Stimulated activated CD8-positive, alpha-beta memory T cell treated with anti-CD3 and anti-CD28 coated beads, Interleukin-7, amount 100 ng/mL, for 1 hour (primary cell): ENCODE measurements at places on chromosomes 3 and 15.

GRCh38 chr15:66566963-66567531 lies 1.2 kb upstream of the LCTL start:
- no peak for DNase-seq

GRCh38 chr3:35745802-35746484 lies 106.6 kb downstream of the ARPP21 start:
- no peak for DNase-seq

DNA sequence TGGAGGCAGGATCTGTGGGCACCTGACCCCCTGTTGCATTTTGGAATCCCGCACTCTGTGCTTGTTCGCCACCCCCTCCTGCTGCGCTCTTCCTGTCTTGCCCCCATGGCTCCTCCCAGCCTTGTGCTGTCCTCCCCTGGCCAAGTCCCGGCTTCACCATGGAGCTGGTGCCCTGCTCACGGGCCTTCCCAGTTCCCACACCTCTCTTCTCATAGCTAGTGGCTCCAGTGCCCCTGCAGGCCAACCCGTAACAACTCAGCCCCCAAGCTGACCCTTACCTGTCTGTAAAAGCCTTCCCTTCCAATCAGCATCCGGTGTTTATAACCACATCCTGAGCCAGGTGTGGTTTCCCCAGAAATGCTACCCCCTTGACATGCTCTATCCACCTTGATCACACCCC lies 407.7 kb upstream of the C2CD4B start:
- no peak for DNase-seq

GRCh38 chr3:63857311-63857710 lies 6.3 kb downstream of the THOC7 start:
- DNase-seq: no peak

- DNase-seq: no peak
Observed at GRCh38 chr3:10983219-10983916, 9.2 kb upstream of the SLC6A1 start.

DNA sequence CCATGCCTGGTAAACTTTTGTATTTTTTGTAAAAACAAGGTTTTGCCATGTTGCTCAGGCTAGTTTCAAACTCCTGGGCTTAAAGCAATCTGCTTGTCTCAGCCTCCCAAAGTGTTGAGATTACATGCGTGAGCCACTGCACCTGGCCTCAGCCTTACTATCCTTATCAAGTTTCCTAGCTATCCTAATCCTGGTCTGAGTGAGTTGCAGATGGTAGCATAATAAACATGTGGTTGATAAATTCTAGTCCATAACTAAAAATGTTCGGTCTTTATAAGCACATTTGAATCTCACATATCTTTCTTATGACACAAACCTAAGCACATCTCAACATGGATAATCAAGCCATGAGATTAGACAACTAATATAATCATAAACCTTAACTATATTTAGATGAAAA lies 18.5 kb downstream of the NPHP3 start:
- no peak for DNase-seq

GRCh38 chr3:54909191-54909590 lies 18.7 kb downstream of the LRTM1 start:
- DNase-seq: no peak

- no peak for DNase-seq
Observed at GRCh38 chr15:40565333-40566238, 744 bp upstream of the CCDC32 start.

GRCh38 chr3:159857840-159858239 lies 130.8 kb upstream of the IL12A start:
- DNase-seq: no peak

DNA sequence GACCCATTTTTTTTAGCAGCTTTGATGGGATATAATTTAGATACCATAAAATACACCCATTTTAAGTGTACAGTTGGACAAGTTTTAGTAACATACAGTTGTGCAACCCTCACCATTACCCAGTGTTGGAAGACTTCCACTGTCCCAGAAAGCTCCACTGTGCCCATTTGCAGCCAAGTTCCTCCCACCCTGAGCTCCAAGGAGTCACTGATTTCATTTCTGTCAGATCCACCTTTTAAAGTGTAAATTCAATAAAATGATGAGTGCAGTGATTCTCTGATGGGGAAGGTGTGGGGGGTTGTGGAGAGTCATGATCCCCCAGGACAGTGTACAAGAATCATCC lies 93.2 kb upstream of the IGF1R start:
- no peak for DNase-seq

GRCh38 chr3:23663246-23663645 lies 142.5 kb upstream of the UBE2E1 start:
- DNase-seq: no peak

GRCh38 chr15:89016549-89017041 lies 71.7 kb upstream of the ABHD2 start:
- no peak for DNase-seq

DNA sequence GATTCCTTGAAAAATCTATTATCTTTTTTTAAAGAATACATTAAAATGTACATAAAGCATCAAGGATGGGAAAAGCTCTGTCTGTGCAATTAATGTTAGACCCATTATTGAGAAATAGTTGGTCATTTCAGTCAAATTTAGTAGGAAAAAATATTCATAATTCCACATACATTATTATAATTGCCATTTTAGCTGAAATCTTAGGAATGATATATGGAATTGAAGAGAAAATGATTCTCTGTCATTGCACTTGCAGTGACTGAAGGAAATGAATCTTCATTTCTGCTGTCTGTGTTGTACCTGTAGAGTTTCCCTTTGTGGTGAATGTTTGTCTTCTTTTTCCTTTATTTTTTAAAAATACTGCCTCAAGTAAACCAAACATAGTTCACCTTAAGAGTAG lies 473.9 kb downstream of the C3orf38 start:
- DNase-seq: no peak

GRCh38 chr15:23395030-23395692 lies 40.6 kb downstream of the GOLGA8S start:
- no peak for DNase-seq

- DNase-seq: no peak
Observed at GRCh38 chr3:69941439-69942176, 57.9 kb upstream of the SAMMSON start.

DNA sequence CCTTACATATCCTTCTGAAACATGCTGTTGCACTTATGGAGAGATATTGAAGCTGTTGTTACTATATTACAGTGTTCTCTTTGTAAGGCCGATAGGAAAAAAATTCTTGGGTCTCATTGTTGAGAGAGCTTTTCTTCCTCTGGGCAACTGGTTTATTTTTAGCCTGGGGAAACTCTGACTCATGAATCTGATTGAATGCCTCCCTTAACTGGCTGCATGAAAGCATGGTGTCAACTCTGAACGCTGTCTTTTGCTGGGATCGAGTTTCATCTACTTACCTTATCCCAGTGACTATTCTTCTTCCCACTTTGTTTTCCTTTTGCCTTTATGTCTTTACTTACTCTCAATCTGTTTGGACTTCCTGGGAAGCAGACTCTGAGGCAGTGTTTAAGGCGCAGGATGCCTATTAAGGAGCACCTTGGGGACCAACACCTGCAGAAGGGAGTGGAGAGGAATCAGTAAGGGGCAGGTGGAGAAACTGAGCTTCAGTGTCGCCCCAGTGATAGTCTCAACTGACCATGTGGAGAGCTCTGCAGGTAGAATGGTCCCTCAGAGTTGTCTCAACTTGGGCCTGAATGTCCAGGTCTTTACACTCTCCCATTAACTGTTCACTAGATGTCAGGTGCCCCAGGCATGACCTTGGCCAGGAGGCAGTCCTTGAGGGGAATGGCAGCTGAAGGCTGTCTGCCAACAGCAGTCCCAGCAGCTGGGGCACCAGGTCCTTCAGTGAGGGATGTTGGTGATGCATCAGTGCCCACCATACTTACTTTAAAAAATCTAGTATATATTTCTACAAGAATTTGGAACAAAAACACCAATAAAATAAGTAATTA lies 88.9 kb upstream of the CCNL1 start:
- no peak for DNase-seq

GRCh38 chr3:194259982-194260766 lies 91.0 kb downstream of the CPN2 start:
- DNase-seq: no peak

- DNase-seq: no peak
Observed at GRCh38 chr15:51759557-51760070, 8.2 kb downstream of the TMOD2 start.

- no peak for DNase-seq
Observed at GRCh38 chr3:177764377-177764912, 567.2 kb upstream of the TBL1XR1 start.

- no peak for DNase-seq
Observed at GRCh38 chr15:56199038-56199437, 44.6 kb downstream of the RFX7 start.

DNA sequence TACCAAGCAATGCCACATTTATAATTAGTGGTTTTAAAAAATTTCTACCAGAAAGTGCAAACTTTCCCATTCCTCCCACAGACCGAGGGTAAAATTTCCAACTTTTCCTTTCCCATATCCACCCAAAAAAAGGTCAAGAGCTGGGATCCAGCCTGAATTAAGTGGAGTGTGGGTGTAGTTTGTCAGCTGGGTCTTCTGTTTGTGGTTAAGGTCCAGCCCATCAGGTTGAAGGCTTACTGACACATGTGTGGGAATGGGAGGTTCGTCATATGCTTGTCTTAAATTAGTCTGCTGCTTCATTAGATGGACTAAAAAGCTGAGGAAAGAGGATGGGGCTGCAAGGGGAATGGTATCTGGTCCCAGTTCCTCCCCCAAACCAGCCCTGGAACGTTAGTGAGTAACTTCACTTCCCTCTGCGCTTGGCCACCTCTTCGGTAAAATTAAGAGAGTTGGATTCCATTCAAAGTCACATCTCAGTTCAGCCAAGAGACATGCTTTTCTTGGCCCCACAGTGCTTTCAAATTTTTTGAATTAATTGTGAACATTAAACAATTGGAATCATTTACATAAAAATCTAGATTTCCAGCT lies 59.0 kb upstream of the PLCL2 start:
- no peak for DNase-seq

- no peak for DNase-seq
Observed at GRCh38 chr15:29061746-29062145, 176.0 kb downstream of the APBA2 start.

GRCh38 chr3:68666429-68667136 lies 265.8 kb downstream of the TAFA4 start:
- no peak for DNase-seq

DNA sequence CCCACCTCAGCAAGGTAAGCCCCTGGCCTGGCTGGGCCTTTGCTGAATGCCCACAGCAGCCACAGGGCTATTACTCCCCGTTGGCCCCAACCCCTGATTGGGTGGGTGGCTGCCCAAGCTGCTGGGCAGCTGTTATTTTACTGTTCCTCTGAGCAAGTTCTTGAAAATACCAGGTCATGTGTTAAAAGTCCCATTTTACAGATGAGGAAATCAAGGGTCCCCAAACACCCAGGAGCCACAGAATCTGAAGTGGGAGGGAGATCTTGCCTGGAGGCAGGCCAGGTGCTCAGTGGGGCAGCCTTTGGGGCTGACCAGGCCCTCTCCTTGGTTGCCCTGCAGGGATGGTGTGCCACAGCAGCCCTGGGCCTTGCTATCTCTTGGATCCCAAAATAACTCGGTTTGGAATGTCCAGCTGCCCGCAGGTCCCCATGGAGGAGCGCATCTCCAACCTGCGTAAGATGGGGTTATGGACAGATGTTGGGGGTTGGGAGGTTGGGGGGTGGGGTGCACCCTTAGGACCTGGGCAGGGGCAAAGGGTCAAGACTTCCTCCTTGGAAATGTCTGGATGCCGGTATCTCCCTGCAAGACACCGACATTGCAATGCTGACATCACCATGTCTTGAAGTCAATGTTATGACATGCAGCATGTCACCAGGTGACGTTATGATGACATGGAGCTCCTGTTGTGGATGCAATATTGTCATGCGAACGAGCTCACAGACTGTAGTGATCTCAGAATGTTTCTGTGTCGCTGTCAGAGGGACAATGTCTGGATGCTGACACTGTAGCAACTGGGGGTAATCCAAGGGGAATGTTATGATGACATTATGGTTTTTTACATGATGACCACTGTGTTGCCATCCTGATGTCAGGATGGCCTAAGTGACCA lies 13.3 kb upstream of the CSPG4 start:
- DNase-seq: no peak

GRCh38 chr15:90750186-90750585 lies 33.0 kb downstream of the BLM start:
- no peak for DNase-seq

- no peak for DNase-seq
Observed at GRCh38 chr15:92116330-92116729, 262.8 kb downstream of the SLCO3A1 start.

DNA sequence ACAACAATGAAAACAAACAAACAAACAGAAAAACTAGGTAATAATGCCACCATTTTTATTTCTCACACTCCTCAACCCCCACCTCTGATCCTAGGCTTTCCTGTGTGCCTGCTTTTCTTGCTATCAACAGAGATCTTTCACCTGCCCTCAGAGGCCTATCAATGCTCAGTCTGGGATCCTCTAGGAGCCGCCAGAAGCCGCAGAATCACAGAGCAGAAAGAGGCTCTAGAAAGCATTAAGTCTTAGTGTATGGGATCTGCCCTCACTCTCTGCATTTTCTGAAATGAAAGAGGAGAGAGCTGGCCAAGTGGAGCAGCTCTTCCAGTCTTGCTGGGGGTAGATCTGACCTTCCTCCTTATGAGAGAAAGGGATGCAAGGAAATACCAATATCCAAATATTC lies 306.8 kb downstream of the TUSC7 start:
- no peak for DNase-seq

DNA sequence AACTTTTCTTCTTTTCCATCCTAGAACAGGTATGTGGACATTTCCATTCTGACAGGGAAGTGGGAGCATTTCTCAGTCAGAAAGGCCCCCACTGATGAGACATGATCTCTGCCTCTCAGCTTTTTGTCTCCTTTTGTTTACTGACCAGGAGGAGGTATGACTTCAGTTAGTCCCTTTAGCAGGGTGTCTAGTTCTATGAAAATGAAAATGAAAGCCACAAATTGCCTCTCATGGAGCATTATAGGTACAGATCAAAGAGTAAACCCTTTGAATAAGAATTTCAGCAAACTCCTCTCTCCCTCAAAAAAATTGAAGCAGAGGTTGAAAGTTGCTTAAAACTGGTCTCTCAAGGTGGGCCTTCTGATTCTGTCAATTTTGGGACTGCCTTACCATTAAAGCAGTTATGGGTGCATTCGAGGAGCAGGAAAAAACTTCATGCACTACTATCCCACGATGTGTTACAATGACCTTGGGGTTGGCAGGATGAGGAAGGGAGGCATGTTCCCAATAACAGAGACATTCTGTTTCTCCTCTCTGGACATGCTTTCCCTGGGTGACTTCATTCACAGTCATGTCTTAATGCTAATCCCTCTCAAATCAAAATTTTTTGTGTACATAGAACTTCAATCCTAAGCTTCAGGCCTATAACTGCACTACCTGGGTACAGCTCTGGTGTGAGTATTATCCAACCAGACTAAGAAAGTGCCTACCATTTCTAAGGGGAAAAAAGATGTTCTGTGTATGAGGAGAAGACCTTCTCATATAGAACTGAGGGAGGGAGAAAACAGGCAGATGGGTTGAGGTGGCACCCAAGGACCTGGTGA lies 50.6 kb upstream of the TBC1D23 start:
- DNase-seq: no peak

GRCh38 chr3:9224490-9224889 lies 25.0 kb downstream of the SRGAP3 start:
- DNase-seq: no peak

- DNase-seq: no peak
Observed at GRCh38 chr3:46087871-46088270, 60.6 kb upstream of the XCR1 start.

GRCh38 chr3:28218917-28219198 lies 22.6 kb upstream of the CMC1 start:
- DNase-seq: no peak

GRCh38 chr15:82680200-82681102 lies 29.2 kb downstream of the AP3B2 start:
- DNase-seq: peak; percentile 55
